ENCODE measurements at places on chromosomes 4 and X.

- no peak for DNase-seq
Measured at GRCh38 chr4:183723561-183724228, 64.6 kb downstream of the TRAPPC11 start.

GRCh38 chr4:87758270-87758669 is 41.1 kb upstream of the IBSP start:
- no peak for DNase-seq

DNA sequence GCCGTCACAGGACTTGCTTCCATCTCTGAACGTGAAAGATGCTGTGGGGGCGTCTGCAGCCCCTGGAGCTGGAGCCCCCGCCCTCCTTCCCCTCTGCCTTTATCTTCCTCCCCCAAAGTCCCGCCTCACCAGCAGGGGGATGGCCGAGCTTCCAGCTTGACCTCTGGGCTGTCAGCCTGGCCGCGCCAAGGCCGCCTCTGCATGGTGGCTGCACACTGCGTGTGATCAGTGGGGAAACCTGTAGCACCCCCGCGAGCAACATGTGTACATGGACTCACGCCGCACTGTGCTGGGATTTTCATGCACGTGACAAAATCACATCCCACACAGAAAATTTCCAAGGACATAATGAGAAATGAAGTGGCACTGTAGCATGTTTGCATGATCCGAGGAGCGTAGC is 26.5 kb upstream of the PSAPL1 start:
- no peak for DNase-seq

- DNase-seq = no peak
Measured at GRCh38 chr4:127920521-127920920, 39.8 kb downstream of the PLK4 start.

DNA sequence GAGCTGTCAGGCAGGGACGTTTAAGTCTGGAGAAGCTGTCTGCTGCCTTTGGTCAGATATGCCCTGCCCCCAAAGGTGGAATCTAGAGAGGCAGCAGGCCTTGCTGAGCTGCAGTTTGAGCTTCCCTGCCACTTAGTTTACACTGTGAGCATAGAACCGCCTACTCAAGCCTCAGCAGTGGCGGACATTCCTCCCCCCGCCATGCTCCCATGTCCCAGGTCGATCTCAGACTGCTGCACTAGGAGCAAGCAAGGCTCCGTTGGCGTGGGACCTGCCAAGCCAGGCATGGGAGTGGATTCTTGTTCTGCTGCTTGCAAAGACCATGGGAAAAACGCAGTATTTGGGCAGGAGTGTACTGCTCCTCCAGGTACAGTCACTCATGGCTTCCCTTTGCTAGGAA is 24.3 kb downstream of the PLK4 start:
- DNase-seq = no peak

DNA sequence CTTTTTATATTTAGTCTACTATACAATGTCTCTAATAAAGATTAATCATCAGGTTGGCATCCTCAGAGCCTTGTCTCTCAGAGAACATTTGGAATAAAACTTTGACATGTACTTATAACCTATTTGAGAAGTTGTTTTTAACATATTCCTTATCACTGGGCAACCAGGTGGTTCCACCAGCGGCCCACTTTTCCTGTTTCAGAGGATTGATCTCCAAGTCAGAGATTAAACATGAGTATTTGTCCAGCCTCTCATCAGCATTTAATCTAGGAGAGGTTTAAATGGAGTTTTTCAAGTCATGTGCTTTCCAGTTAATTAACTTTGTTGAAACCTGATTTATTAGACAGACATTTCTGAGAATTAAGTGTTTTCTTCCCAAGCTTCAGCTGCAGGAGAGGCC is 345.5 kb downstream of the GRXCR1 start:
- no peak for DNase-seq

GRCh38 chr4:94507281-94507680 is 55.5 kb downstream of the PDLIM5 start:
- DNase-seq = no peak

DNA sequence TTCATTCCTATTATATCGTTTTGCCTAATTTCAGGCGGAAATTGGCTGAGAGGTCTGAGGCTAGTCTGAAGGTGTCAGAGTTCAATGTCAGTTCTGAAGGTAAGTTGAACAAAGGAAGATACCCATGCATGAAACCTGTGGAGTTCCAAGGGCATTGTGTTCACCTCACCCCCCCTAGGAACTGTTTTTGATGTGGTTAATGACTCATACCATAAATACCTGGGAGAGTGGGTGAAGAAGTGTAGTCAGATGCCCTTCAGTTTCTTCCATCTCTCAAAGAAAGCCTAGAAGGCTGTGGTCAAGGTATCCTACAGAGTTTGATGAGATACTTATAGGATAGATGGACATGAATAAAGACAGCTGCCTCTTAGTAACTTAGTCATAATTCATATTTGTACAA is 2.7 kb downstream of the UTP14A start:
- no peak for DNase-seq

GRCh38 chr4:10639100-10639499 is 45.5 kb downstream of the CLNK start:
- no peak for DNase-seq

DNA sequence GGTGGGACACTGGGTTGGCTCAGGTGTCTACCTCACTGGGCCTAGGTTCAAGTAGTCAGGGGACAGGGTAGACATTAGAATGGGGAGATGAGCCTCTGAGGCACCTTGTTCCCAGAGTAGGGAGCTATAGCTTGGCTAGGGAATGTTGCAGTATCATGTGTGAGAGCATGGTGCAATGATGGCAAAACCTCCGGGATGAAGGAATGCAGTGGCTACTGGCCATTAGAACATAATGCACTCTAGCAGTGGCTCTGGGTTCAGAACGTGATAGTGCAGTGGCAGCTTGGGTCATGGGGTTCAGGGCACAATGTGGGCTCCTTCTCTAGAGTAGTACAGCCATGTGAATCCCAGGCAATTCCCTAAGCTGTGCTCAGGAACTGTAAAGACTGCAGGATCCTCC is 471.5 kb downstream of the CCSER1 start:
- DNase-seq = no peak

- no peak for DNase-seq
Measured at GRCh38 chr4:120839334-120839973, 83.1 kb downstream of the PRDM5 start.
